HTR-8/SVneo (cell line): ENCODE measurements at places on chromosomes 5 and 9.

DNA sequence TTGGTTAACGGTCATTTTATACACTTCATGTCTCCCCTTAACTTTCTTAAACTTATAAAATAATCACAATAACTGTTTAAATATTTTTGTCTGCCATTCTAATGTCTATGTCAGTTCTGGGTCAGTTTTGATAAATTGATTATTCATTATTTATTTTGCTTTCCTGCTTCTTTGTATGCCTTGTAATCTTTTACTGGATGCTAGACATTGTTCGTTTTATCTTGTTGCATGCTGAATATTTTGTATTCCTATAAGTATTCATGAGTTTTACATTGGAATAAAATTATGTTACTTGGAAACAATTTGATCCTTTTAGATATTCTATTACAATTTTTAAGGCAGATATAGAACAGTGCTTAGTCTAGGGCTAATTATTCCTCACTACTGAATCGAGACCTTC, 952.0 kb downstream of the NR2F1-AS1 start:
- no peak for DNase-seq

DNA sequence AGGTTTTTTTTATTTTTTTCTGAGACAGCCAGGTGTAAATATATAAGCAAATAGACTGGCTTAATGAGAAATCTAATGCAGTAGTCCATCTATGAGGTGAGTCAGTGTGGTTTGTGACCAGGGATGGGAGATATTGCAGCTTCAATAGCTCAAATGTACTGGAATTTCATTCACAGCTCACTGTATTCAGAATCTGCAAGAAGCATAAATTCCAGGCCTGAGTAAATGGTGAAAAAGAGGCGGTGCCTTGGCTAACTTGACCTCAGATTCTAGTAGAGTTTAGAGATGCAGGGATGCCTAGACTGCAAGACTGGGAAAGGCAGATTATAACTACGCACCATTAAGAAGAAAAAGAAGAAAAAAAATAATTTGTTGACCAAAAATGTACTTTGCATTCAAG, 151.9 kb upstream of the SMC2 start:
- no peak for DNase-seq

GRCh38 chr9:83920469-83920926, 734 bp downstream of the KIF27 start:
- peak; percentile 12 for DNase-seq

GRCh38 chr5:60020457-60020856, 126.9 kb upstream of the PDE4D start:
- DNase-seq, result no peak

GRCh38 chr5:73214996-73215395, 42.0 kb downstream of the TMEM174 start:
- no peak for DNase-seq

DNA sequence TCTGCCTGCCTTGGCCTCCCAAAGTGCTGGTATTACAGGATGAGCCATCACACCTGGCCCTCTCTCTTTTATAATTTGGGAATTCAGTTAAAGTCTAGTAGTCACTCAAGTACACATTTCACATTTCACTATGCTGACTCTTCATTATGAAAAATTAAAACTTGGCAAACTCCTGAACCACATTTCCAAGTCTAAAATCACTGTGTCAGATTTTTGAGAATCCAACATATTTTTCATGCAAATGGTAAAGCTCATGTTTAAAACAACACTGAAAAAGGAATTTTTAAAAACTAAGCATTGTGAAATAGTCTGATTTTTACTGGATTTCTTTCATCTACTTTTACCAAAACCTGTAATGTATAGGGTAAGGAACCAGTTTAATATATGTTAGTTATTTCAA, 92.3 kb downstream of the SVEP1 start:
- no peak for DNase-seq

DNA sequence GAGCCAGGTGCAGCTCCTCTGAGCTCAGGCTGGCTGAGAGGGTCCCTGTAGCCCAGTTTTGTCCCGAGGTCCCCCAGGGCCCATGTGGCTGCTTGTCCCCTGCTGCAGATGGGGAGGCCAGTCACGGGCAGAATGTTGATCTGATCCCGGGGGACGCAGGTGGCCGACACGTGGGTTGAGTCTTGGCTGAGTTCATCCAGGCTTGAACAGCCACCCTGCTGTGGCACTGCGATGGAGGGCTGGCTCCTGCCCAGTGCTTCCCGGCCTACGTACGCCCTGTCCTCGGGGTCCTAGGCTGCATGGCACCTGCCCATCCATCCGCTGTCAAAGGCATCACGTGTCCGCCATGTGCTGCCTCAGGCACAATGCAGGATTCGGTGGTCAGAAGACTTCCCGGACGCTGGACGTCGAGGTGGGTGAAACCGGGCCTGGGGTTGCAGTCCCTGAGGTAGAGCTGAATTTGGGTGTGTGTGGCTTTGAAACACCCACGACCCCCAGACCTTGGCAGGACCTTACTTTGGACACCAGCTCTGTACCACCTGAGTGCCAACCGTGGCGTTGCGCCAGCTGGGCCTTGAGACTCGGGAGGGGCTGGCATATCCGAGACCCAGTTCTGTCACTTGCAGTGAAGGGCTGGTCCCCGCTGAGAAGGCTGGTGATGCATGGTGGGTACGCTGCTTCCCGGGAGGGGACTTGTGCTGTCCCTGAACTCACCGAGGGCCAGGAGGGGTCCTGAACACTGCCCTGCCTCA, 22.3 kb downstream of the RXRA start:
- no peak for DNase-seq

DNA sequence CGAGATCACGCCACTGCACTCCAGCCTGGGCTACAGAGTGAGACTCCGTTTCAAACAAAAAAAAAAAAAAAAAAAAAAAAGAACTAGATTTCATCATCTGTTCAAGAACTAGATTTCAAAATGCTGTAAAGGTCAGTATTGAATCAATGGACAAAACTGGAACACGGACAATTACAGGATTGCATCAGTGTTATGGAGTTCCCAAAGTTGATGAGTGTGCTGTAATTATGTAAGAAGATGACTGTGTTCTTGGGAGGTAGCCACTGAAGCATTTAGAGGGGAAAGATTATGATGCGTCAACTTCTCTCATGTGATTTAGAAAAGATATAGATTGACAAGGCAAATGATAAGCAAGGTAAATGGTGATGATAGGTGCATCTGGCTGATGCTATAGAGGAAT, 6.5 kb downstream of the FAM240B start:
- no peak for DNase-seq

DNA sequence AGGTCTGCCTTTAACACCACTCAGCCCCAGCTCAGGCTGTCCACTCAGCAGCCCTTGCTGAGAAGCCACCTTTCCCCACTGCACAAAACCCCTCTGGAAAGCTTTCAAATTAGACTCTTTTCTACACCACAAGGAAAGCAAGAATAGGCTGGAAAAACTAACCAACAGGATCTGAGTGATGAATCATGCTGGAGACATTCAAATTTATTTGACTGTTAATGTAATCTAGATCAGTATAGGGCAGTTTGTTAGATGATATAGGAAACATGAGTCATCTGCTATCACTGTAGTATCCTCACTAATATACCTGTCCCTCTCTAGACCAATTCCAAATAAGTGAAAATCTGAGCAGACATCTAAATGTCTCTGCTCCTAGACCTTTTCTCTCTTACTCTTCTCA, 127.8 kb upstream of the PAM start:
- peak; percentile 35 for DNase-seq

- peak; percentile 40 for DNase-seq
These were observed 62.6 kb downstream of the SUSD1 start for GRCh38 chr9:112112519-112112918.

DNA sequence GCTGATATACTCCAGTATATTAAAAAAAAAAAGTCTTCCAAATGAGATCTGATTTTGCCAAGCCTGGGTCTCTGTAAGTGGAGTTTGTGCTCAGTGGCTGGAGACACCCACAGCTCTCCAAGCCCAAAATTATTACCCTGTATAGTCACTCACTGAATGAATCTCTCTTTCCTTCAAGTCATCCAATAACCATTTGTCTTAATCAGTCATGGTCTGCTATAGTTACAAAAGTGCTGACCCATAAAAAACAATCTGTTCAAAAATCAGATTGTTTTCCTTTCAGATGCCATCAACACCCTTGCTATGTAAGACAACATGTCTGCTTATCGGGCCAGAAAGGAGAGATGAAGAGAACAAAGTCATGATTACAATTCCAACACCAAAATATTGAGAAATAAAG, 159.4 kb upstream of the FST start:
- DNase-seq, result no peak

- no peak for DNase-seq
These were observed 105.1 kb upstream of the TNPO1 start for GRCh38 chr5:72711351-72711750.

GRCh38 chr5:1510631-1511030, 13.1 kb downstream of the LPCAT1 start:
- DNase-seq, result no peak
